ENCODE measurements at places on chromosomes 1 and 21.

- DNase-seq, result no peak
Measured at GRCh38 chr1:184406479-184406878, 19.6 kb downstream of the C1orf21 start.

- DNase-seq, result no peak
Measured at GRCh38 chr1:168693872-168694238, 35.2 kb downstream of the DPT start.

GRCh38 chr1:154863315-154864174 is 6.5 kb downstream of the KCNN3 start:
- DNase-seq, result no peak

- no peak for DNase-seq
Measured at GRCh38 chr1:5664081-5664768, 328.0 kb downstream of the NPHP4 start.
